ENCODE measurements at places on chromosomes 2 and 18. TPM values are rescaled to one million over a fixed set of nuclear protein-coding genes. Genes with fewer than 3 reads are reported as not detected.
A peak's percentile ranks its signal among the peaks of the same experiment; 100 is the strongest.

- DNase-seq: no peak
Measured at GRCh38 chr2:68091439-68092034, 28.7 kb upstream of the C1D start.

The SLC23A3 gene
- total RNA-seq: 4.8 TPM

GRCh38 chr2:103789381-103790095 is 1027.7 kb downstream of the TMEM182 start:
- DNase-seq: no peak

The RAD51AP2 gene
- total RNA-seq: 0.10 TPM

The PRKRA gene
- total RNA-seq: 49.8 TPM

The RAB3GAP1 gene
- 38.5 TPM for total RNA-seq

DNA sequence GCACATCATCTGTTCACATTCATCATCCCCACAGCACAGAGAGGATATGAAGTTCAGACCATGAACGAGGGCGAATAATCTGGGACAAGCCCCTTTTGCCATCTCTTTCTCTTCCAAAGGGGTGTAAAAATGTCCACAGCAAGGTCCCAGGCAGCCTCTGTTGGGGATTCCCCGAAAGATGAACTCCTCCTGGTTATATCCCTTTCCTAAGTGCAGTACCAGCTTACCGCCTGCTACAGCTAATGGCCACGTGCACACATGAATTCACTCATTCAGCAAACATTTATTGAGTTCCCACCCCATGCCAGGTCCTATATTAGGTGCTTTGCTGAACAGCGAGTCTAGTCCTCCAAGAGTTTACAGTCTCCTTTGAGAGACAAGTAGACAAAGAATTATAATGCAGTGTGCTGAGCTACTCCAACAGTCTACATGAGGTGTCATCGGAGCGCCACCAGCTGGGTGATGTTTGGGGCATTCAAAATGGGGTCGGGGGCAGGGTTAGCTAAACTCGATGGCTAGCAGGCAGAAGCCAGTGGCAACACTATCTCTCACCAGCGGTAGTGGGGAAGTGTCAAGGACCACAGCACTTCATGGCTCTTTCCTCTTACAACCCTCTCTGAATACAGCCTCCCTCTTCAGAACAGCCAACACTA is 228.9 kb downstream of the TMEM163 start:
- DNase-seq: no peak

DNA sequence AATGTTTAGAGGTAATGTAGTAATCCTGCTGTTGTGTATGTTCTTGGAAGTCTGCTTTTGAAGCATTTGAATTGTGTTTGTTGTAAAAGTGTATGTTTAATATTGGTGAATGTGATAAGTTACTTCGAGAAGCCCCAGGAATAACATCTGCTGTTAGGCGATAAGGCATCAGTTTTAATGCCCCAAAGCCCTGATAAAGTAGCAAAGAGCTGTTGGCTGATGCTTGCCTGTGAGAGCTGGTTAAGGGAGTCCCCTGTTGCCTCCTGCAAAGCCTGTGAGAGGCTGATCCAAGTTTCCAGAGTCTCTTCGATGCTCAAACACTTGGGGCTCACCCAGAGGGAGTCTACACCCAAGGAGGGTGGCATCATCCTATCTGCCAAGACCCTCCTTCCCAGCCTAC is 110.3 kb downstream of the RNF152 start:
- no peak for DNase-seq

GRCh38 chr2:44171018-44171417 is 2.3 kb downstream of the PPM1B start:
- DNase-seq: peak; percentile 44

DNA sequence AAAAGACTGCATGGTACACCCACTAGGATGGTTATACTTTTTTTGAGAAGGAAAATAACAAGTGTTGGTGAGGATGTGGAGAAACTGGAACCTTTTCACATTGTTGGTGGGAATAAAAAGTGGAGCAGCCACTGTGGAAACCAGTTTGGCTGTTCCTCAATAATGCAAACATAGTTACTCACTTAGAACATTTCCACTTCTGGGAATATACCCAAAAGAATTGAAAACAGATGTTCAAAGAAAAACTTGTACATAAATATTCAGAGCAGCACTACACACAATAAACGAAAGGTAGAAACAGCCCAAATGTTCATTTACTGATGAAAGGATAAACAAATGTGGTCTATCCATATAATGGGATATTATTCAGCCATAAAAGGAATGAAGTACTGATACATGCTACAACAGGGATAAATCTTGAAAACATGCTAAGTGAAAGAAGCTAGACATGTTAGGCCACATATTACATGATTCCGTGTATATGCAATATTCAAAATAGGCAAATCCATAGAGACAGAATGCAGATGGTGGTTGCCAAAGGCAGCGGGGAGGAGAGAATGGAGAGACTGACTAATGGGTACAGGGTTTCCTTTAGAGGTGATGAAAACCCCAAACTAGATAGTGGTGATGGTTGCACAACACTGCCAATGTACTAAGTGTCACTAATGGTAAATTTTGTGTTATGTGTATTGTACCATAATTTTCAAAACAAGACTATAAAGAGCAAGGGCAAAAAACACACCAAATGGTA is 20.9 kb upstream of the LMAN1 start:
- no peak for DNase-seq

DNA sequence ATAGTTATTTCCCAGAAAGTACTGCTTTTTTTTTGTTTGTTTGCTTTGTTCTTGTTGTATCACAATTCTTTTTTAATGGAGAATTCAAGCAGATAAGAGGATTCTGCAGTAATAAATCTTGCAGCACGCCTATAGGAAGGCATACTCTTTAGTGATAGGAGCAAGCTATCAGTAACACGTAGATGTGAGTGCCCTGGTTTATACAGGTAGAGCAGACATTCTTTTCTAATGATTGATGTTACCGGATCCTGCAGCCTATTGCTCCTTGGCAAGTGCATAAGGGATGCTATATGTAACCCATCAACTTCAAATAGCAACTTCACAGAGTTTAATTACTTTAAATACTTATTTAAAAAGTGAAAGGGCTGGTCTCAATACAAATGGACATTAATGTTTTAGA is 834.2 kb upstream of the GCFC2 start:
- no peak for DNase-seq

The LIMS3 gene
- total RNA-seq: 1.1 TPM

DNA sequence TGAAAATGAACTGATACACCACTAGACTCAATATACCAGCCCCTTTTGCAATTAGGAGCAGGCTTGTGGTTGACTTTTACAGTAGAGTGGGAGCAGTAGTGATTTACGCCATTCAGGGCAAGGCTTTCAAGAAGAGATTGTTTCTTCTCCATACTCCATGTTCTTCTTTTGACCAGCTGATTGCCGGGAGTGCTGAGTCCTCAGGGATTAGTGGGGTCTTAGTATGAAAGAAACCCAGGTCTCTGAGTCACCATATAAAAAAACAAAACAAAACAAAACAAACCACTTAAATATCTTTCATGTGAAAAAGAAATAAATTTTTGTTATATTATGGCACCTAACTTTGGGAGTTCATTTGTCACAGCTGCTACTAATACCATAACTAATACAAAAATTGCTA is 465.6 kb upstream of the TRIB2 start:
- no peak for DNase-seq

The NCKAP5 gene
- 0.30 TPM for total RNA-seq

DNA sequence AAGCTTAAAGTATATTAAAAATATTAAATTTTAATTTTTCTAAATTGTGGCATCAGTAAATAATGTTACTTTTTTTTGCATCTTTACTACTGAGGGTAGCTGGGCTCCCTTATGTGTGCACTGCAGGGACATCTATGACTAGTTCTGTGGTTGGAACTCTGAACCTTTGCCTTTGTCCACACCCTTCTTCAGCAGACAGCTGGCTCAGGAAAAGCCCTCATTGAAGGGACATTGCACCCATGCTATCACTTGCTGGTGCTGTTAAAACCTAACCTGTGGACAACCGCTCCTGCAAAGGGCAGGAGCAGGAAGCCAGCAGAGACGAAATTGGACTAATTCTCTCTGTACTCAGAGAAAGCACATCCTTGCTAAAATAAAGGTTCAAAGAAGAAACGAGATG is 30.1 kb downstream of the MOCOS start:
- no peak for DNase-seq

- DNase-seq: no peak
Measured at GRCh38 chr18:58235001-58235436, 191.0 kb downstream of the NEDD4L start.

DNA sequence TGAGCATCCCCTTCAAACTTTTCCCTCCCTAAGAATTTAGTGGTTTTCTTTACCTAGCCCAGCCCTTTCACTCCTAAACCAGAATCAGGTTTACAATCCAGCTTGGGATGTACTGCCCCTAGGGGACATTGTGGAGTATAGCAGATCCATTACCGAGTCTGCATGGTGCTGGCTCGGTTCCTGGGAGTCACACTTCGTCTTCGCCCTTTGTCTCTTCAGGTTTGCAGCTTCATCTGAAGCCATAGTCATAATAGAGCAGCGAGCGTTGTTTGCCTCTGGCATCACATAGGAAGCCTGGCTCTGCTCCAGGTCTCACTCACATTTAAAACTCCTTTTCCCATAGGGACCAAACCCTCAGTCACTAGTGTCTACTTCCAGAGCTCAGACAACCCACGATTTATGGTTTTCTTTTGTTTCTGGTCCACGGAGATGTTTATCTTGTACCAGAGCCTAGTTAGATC is 16.8 kb upstream of the LYPD6 start:
- peak; percentile 40 for DNase-seq

DNA sequence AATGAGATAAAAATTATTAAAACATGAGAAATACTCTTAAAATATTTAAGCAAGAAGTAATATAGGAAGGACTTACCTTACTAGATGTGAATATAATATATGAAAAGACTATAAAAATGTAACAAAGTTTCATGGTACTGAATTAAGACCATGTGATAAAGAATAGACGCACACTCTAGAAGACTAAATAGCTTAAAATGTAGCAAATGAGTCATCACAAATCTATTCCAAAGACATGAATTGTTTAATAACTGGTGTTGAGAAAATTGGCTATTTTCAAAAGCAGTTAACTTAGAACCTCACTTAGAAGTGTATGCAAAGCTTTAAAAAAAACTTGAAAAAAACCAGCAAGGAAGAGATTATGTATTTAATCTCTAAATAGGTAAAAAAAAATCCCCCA is 64.1 kb downstream of the POLE4 start:
- no peak for DNase-seq

GRCh38 chr18:61765097-61765496 is 127.7 kb downstream of the RNF152 start:
- no peak for DNase-seq

The RAX gene
- not detected for total RNA-seq

DNA sequence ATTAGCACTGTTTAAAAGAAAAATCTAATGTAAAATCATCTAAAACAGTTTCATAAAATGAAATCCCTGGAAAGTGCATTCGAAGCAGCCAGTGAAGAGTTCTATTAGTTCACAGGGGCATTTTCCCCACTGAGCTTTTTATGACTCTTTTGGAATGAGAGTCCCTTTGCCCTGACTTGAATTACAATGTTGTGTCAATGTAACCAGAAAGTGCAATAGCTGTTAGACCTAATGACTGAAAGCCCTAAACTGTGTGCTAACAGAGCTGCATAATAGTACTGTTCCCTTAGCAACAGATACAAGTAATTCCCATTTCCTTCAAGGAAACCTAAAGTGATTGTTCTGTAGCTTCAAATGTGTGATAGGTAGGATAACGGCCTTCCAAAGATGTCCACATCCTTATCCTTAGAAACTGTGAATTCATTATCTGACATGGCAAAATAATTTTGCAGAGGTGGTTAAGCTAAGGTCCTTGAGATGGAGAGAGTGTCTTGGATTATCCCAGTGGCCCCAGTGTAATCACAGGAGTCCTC is 134.4 kb downstream of the L3MBTL4 start:
- DNase-seq: no peak

GRCh38 chr2:102116630-102117471 is 25.7 kb upstream of the IL1R1 start:
- DNase-seq: no peak

DNA sequence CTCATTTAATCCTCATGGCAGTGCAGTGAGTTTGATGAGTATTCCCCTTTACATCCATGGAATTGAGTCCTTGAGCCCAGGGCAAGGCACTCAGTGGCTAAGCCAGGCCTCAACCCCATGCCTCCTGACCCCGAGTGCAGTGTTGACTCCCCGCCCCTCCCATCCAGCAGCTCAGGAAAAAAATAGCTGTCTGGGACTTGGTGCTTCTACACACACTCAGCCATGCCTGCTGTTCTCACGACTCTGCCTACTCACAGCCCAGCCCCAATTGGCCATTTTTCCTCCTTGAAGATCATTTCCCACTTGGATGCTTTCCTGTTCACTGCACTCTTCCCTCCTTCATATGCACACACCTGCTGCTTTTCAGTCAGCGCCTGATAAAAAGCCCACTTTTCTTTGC is 8.8 kb downstream of the FOSL2 start:
- DNase-seq: no peak

GRCh38 chr18:29979881-29980280 is 1062.7 kb downstream of the DSC3 start:
- DNase-seq: no peak

- no peak for DNase-seq
Measured at GRCh38 chr2:232925153-232925820, 55.2 kb downstream of the SNORC start.

DNA sequence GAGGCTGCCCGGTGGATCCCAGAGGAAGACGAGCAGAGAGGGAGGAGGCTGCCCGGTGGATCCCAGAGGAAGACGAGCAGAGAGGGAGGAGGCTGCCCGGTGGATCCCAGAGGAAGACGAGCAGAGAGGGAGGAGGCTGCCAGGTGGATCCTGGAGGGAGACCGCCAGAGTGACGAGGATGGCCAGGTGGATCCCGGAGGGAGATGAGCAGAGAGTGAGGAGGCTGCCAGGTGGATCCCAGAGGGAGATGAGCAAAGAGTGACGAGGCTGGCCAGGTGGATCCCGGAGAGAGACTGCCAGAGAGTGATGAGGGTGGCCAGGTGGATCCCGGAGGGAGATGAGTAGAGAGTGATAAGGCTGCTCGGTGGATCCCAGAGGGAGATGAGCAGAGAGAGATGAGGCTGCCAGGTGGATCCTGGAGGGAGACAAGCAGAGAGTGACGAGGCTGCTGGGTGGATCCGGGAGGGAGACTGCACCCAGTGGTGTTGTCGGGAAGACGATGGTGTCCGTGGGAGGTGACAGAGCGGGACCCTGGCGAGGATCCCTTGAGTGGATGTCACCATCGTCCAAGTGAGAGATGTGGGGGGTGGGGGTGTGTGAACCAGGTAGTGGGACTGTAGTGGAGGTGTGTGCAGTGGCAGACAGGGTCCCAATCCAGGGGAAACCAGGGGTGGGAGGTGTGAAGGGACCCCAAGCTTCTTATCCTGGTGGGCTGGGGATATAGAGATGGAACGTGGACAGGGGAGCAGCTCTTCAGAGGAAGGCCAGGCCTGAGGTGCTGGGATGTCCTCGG is 22.3 kb downstream of the DCDC2C start:
- DNase-seq: no peak

DNA sequence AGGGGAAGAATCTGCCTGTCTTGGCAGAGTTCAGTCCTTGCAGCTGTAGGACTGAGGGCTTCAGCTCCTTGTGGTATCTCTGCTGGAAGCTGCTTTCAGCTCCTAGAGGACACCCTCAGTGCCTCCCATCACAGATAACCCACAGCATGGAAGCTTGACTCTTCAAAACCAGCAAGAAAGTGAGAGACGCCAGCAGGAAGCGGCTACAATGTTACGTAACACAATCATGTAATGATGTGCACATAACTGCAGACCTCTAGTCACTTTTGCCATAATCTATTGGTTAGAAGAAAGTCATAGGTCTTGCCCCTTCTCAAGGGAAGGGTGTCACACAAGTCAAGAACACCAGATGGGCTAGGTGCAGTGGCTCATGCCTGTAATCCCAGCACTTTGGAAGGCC is 69.1 kb upstream of the AFF3 start:
- DNase-seq: no peak

The DTNA gene
- 9.6 TPM for total RNA-seq

The ANKRD30BL gene
- total RNA-seq: not detected
